ENCODE measurements at places on chromosomes 1 and 21.

- peak; percentile 42 for DNase-seq
These were observed 1.2 kb downstream of the LMNA start for GRCh38 chr1:156115514-156116374.

GRCh38 chr1:28507247-28507645 lies 1.4 kb downstream of the RCC1 start:
- no peak for DNase-seq

GRCh38 chr1:2555634-2556276 lies 416 bp upstream of the TNFRSF14 start:
- DNase-seq = peak; percentile 65

DNA sequence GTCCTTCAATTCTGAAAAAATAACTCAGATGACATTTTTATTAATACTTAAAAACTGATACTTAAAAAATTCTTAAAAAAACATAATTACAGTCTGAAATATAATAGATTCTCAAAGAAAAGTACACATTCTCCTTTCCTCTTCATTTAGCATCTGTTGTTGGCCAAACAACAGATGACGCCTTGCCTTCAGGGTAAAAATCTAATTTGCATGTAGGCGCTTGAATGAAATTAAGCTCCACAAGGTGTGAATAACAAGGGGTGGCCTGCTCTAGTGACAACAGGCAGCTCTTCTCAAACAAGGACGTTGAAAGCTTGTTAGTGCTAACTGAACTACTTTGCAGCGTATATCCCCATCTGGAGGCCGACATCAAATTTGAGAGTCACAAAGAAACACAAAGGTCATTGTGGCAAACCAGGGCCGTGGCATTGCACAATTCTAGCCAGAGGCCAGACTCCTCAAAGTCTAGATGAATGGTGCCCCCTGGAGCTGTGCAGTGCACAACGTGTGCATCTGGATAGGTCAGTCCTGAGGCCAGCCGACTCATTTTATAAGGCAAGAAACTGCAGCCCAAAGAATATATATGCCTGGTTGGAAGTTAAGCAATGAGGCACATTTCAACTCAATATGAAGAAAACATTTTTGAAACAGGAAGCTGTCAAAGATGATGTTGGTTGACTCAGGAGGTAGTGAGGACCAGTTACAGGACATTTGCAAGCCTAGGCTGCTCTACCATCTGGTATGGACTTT lies 459.2 kb upstream of the RUNX1 start:
- no peak for DNase-seq

GRCh38 chr1:176110203-176110602 lies 96.9 kb downstream of the COP1 start:
- DNase-seq = no peak

GRCh38 chr21:45260191-45260825 lies 27.4 kb downstream of the POFUT2 start:
- DNase-seq = no peak

- no peak for DNase-seq
These were observed 367.1 kb upstream of the ADGRL4 start for GRCh38 chr1:79373481-79374125.

DNA sequence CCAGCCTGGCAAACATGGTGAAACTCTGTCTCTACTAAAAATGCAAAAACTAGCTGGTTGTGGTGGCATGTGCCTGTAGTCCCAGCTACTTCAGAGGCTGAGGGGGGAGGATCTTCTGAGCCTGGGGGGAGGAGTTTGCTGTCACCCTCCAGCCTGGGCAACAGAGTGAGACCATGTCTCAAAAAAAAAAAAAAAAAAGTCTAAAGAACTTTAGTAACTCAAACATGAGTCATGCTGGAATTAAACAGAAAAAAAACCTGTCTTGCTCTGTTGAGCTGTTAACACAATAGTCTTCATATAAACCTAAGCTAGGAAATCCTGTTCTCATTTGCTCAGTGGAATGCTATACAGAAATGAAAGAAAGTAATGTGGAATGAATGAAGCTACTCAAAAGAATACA lies 16.7 kb upstream of the DISP1 start:
- DNase-seq = no peak

GRCh38 chr1:67977756-67978155 lies 72.7 kb downstream of the DIRAS3 start:
- DNase-seq = no peak

- peak; percentile 5 for DNase-seq
These were observed 12.9 kb upstream of the PODN start for GRCh38 chr1:53048960-53049573.

GRCh38 chr1:232834066-232834465 lies 28.9 kb downstream of the MAP10 start:
- no peak for DNase-seq

GRCh38 chr1:11178021-11179015 lies 10.8 kb upstream of the ANGPTL7 start:
- DNase-seq = peak; percentile 4

DNA sequence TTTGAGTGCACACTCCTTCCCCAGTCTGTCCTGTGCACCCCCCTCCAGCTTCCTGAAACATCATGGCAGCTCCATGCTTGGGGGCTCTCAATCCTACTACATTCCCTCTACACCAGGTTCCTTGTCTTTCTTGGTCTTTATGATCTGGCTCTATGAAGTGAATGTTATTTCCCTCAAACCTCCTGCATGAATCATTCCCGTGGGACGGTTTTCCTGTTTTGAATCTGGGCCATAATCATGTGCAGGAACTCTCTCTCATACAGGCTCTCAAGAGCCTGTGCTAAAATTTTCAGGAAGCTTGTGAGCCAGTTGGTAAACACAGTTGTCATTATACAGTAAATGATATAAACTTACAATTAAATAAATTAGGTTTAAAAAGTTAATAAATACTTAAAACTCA lies 89.8 kb upstream of the KCNE2 start:
- no peak for DNase-seq

- DNase-seq = no peak
These were observed 61.9 kb downstream of the NFASC start for GRCh38 chr1:204932573-204932909.

DNA sequence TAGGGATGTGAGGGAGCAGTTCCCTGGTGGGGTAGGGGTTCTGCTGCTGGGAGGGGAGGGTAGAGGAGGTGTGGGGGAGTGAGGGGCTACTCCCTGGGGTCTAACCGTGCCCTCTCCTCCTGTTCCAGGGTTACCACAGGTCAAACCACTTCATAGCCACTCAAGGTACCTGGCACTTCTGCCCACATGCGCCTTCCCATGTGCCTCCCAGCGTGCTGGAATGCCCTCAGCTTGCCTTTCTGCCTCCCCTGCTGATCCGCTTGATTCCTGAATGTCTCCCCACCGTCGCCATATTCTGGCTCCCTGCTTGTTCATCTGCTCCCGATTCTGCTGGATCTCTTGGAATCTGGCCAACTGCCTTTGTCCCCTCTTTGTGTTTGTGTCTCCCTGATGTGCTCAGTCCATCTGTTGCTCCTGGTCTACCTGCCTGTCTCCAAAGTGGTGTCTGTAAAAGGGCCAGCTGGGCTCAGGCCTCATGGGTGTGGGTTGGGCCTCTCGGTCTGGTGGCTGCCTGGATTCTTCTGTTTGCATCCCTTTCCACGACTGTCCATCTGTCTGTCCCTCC lies 74.4 kb downstream of the PTPRU start:
- no peak for DNase-seq

DNA sequence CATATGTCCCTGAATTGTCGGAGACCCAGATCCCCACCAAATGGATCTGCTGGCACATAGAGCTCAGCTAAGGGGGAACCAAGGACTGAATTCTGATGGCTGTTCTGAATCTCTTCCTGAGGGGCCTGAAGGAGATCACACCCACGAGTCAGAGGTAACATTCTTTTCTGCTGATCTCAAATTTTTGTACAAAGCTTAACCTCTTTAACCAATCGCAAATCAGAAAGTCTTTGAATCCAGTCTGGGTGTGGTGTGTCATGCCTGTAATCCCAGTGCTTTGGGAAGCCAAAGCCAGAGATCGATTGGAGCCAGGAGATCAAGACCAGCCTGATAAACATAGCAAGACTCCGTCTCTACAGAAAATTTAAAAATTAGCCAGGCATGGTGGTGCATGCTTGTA lies 62.8 kb upstream of the PRRC2C start:
- DNase-seq = no peak

GRCh38 chr1:53108646-53109580 lies 33.5 kb downstream of the SLC1A7 start:
- DNase-seq = no peak

Measured in NCI-H1417 (cell line).